ENCODE measurements at places on chromosomes 2 and 18.

- peak; percentile 42 for DNase-seq
Observed at GRCh38 chr2:157596992-157597681, 31.5 kb downstream of the ACVR1C start.

- DNase-seq = no peak
Observed at GRCh38 chr2:162365392-162365791, 21.5 kb downstream of the GCA start.

- DNase-seq = peak; percentile 2
Observed at GRCh38 chr2:239751679-239752355, 273.3 kb downstream of the NDUFA10 start.

- DNase-seq = no peak
Observed at GRCh38 chr2:134718817-134719814, at the start of gene TMEM163. TMEM163 (minus strand) TSS chr2:134719000.

GRCh38 chr18:710418-711300 lies 1.8 kb downstream of the ENOSF1 start:
- DNase-seq = no peak

DNA sequence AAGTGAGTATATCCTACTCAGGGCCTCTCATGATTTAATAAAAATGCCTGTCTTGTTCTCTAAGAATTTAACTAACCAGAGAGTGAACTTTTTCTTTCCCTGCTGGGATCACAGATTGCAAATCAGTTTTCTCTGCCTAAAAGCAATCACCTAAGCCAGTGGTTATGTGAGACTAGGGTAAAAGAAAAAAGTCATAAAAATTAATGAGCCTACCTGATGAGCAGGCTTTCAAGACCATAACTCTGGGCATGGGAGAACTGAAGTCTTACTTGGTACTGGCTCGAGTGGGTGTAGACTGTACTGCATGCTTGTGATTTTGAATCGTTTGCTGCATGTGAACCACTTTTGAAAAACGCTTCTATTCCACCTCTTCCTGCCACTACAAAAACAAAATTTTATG lies 1677.0 kb upstream of the LRRTM1 start:
- no peak for DNase-seq

DNA sequence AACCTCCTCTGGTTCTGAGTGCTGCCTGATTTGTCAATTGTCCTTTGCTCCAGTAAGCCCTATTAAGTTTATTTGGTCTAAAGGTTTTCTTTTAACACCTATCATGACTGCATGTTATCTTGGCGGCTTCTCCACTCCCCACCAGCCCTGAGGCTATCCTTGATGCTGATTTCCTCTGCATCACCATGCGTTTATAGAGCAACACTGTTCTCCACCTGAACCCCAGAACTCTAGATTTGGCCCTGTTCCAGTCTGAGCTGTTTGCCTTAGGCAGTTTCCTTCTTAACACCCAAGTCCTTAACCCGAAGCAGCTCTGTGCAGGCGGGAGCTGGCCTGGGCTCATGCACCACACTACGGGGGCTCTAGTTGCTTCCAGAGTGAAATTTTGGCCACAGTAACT lies 98.2 kb upstream of the NPAS2 start:
- no peak for DNase-seq

DNA sequence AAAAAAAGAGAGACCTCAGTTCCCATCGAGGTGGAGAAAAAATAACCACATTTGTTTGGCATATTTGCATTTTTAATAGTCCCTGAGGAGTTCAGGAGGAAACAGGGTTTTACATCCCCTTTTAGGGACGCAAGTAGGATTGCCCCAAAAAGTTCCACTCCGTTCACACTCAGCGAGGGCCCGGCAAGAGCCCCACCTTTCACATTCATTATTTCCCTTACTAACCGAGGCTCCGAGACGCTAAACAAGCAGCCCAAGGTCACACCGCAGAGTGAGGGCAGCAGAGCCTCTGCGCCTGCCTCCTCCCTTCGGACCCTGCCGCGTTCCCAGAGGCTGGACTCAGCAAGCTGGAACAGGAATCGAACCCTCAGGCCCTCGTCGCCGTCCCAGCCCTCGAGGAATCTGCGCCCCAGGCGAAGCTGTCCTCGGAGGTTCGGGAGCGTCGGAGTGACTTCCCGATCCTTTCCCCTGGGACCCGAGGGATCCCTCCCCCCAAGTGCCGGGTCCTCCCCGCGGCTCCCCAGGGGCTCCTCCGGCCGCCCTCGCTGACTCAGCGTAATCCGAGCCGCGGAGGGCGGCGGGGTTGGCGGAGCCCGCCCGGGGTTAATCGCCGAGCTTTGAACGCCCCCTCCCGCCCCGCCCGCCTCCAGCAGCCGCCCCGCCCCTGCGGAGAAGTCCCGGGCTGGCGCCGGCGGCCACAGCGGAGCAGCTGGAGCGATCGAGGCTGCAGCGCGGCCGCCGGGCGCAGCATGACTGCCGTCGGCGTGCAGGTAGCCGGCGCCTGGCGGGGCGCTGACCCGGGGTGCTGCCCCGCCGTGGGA lies at the start of gene TMEM37:
TMEM37 (plus strand) TSS at position 700 of the 821 bp plus-strand sequence; CDS start at position 750, 50 bp downstream.
- no peak for DNase-seq

GRCh38 chr2:113741091-113741490 lies 15.4 kb downstream of the SLC35F5 start:
- DNase-seq = no peak

DNA sequence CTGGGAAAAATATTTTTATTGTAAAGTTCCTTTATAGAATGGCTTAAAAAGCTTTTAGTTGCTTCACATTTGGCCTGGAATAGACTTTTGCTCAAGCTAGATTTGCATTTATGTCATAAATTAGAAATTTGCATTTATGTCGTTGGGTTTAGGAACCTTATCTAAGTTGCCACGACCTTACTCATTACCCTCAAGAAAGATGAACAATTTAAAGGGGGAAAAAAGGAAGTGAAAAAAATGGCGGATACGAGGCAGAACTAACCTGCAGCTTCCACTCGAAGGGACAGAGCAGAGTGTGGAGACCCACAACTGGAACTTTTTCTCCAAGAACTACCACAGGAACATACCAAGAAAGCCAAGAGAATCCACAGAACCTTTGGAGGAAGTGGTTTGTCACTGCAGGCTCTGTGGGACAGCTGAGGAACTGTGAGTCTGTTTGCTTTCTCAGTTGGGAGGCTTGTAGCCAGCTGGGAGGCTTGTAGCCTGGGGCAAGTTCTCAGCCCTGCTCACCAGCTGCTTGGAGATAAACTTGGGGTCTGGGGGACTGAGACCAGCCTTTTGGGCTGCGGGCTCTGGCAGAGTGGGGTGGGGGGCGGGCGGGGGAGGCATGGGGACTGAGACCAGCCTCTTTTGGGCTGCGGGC lies 349.9 kb upstream of the MEIS1 start:
- DNase-seq = no peak

DNA sequence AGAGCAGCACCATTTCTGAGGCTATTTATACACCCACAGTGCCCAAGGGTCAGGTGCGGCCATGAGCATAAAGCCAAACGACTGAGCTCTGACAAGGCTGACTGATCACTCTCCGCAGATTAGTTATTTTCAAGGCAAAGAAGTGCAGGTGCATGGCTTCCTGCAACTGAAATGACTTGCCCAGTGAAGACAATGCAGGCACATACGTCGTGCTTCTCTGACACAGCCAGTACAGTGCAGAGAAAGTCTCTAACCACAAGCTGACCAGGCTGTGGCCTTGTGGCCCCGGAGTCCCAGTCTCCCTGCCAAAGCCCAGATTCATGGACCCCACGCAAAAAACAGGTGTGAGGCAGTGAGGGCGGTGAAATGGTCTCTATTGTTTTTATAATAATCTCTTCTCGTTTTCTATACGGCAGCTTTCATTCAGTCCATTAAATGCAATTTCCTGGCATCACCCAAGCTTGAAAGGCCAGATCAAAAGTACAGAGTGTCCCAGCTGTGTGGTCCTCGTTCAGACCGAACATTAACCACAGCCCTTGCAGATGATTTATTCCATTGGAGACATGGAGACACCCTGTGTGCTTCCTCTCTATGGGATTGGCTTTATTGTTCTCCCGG lies 447.0 kb upstream of the ID2 start:
- DNase-seq = no peak

GRCh38 chr2:20838016-20838415 lies 15.1 kb upstream of the LDAH start:
- no peak for DNase-seq

DNA sequence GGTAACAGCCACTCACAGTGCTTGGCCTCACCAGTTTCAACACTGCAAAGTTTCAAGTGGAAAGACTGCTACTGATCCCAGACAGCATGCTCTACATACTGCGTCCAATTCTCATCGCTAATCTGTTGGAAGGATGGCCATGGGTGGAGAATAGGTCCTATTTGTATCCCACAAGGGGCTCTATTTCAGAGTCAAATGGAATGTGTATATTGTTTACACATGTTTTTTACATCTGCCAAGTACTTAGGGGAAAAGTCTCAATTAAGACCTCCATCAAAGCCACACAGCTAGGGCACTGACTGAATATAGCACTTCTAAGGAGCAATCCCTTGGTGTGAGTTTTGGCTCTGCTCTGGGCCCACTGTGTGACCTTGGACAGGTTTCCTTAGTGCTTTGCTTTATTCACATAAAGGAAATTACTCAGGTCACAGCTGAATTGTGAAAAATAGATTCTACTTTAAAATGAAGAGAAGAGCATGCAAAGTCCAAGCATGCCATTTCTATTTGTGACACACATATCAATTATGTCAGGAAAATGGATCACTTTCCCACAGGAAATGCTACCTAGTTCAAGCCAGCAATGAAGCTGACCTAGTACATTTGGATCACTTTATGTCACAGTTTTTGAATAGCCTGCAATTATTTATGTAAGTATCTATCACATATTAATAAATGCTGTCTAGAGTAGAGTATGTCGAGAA lies 112.9 kb upstream of the STK17B start:
- DNase-seq = no peak

GRCh38 chr18:9850309-9850708 lies 35.5 kb upstream of the TXNDC2 start:
- DNase-seq = no peak

GRCh38 chr2:131535526-131535925 lies 7.8 kb downstream of the CCDC74A start:
- no peak for DNase-seq

- DNase-seq = no peak
Observed at GRCh38 chr2:97983134-97983533, 12.6 kb downstream of the TMEM131 start.
